Upper lobe of right lung (tissue), 1 donor: ENCODE measurements at places on chromosomes 2 and 18.

- DNase-seq = no peak
Measured at GRCh38 chr2:85963068-85963467, 74.3 kb upstream of the ST3GAL5 start.

DNA sequence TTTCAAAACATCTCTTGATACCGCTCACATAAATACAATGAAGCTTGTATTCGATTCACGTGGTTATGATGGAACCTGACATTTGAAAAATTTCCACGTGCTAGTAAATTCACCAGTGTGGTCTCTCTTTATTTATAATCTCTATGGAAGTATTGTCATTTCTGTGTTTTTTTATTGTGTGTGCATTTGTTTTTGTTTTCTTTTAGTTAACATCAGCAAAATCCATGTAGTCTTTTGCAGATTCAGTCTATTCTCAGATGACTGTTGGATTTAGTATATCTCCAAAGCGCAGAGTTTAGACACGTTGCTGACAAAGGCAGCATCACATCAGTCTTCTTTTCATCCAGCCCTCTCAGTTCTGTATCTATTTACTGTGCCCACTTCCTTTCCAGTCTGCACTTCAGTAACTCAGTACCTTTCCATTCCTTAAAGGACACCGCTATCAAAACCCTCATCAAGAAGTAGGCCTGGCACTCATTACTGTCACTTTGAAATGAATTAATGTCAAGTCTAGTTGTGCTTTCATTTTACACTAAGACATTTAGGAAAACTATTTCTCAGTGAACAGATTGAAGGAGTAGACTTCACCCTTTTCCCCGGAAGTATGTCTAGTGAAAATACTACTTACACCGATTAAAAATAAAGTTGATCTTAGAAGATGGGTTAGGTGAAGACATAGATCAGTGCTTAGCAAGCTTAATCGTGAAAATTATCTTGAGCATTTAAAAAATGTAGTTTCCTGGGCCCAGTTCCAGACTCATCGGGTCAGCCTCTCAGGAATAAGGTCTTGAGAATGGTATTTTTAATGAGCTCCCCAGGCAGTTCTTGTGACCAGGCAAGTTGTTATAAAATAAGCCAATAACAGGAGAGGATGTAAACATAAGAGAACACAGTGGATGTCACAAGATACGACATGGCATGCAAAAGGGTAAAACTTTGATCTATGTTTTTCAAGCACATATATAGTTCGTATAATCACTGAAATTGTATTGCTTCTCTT lies 506.8 kb upstream of the ZEB2 start:
- DNase-seq = no peak

DNA sequence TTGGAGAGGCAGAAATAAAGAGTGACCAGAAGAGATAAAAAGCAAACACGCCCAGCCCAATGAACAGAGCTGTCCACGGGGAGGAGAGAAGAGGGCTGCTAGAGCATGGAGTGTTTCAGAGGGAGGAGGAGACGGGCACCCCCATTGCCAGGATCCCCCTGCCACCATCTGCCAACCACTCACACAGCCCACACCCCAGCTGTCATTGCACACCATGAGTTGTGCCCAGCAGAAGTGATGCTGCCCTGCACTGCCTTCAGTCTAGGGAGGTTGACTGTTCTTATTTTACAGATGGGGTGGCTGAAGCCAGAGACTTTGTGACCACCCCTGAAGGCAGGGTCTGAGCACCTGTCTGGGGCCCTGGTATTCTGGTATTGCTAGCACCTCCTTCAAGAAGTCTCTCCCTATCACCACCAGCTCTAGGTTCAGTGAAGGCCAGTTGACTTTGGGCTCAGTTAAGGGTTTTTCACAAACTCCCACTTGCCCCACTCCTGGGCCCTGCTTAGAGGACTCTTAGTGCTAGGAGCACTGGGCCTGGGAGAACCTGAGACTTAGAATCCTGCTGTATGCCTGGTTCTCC lies 2.4 kb downstream of the FABP1 start:
- no peak for DNase-seq

DNA sequence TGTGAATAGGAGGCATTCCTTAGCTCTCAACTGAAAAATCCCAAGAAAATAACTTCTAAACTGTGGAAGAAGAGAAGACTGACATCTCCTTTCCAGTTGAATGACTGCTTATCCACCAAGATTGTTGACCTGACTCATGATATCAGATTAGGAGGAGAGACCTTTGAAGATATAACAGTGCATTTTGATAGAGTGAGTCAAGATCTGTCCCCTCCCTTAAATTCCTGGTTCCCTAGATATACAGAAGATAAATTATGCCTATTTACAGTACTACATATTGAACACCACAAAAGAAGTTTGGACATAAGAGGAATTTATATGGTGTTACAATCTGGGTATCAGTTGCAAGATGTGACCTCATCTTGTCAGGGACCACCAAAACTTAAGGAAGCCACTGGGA lies 285.3 kb upstream of the ZSWIM2 start:
- DNase-seq = no peak

DNA sequence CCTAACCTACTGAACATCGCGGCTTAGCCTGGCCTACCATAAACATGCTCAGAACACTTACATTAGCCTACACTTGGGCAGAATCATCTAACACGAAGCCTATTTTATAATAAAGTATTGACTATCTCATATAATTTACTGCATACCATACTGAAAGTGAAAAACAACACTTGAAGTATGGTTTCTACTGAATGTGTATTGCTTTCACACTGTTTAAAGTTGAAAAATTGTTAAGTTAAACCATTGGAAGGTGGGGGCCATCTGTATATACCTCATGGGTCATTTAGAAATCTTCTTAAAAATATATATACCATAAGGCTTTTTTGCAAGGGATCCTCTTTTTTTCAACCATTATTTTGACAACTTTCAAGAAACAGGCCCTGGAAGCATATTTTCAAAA lies 16.5 kb downstream of the RNF149 start:
- no peak for DNase-seq

DNA sequence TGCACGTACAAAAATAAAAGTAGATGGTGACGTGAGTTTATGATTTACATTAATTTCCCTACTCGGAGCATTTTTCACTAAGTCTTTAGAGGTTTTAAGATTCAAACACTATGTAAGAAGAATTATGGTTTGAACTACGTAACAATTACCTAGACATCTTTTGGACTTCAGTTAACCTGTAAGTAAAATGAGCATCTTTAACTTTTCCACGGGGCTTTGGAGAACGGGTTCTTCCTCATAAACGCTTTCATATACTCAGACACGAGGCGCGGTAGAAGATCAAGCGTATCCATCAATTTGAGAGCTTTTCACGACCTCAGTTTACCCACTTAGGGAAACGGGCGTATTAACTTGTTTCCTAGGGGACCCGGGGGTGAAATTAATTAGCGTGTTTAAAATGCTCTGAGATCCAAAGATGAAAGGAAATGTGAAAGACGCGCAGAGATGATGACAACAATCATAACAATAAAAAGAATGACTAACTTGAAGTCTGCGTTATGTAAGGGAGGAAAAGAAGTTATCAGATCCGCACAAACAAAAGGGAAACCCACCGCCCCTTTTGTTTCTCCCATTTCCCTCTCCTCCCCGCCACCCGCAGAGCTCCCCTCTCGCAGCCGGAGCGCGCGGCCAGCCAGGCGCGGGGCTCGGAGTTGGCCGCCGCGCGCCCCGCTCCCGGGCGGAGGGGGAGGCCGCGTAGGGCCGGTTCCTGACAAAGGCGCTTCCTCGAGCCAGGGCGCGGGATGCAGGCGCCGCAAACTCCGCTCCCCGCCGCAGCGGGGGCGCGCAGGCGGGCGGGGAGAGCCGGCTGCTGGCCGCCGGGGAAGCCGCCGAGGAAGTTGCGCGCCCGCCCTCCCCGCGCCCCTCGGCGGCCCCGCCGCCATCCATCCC lies 807 bp downstream of the PELI1 start:
- DNase-seq = peak; percentile 74

- DNase-seq = no peak
Measured at GRCh38 chr2:102376052-102376591, 20.5 kb downstream of the IL18R1 start.

- DNase-seq = no peak
Measured at GRCh38 chr2:144517866-144518747, 1.8 kb downstream of the ZEB2 start.

DNA sequence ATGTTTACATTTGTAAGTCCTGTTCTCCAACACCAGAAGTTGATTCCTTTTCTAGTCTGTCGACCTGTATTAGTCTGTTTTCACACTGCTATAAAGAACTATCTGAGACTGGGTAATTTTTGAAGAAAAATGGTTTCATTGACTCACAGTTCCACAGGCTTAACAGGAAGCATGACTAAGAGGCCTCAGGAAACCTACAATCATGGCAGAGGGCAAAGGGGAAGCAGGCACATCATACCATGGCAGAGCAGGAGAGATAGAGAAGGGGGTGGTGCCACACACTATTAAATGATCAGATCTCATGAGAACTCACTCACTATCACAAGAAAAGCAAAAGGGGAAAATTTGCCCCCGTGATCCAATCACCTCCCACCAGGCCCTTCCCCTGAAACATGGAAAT lies 112.8 kb upstream of the MAP3K20 start:
- DNase-seq = no peak

- DNase-seq = no peak
Measured at GRCh38 chr2:169082995-169083394, 13.6 kb downstream of the DHRS9 start.

DNA sequence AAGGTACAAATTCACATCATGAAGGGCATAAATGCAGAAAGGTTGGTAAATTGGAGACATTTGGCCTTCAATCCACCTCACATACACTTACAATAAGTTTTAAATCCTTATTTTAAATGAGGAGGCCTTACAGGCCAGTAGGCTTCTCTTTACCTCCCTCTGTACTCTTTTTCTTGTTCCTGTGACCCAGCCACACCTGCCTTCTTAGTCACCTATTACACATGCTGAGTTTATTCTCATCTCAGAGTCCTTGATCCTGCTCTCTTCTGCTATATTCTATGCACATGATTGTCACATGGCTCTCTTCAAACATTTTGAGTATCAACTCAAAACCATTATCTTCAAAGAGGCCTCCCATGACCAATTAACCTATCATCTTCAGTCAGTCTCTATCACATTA lies 491.5 kb downstream of the SATB2 start:
- no peak for DNase-seq

GRCh38 chr2:168712053-168712452 lies 90.4 kb upstream of the NOSTRIN start:
- no peak for DNase-seq

DNA sequence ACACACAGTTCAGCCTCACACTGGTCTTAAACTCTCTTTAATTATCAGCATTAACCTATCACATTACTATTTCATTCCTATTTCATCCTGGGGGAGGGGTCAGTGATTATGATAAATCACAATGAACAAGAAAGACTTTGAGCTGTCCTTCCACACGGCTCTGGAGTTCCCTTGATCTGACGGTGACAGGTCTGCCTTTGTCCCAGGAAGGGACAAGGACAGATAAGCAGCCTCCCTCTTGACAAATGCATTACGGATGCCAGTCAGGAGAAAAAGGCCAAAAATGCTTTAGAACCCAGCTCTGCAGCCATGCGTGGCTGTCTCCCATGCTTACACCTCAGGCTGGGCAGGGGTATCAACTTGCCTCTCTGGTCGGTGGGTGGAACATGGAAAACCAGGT lies 281.7 kb downstream of the BCL11A start:
- DNase-seq = no peak

DNA sequence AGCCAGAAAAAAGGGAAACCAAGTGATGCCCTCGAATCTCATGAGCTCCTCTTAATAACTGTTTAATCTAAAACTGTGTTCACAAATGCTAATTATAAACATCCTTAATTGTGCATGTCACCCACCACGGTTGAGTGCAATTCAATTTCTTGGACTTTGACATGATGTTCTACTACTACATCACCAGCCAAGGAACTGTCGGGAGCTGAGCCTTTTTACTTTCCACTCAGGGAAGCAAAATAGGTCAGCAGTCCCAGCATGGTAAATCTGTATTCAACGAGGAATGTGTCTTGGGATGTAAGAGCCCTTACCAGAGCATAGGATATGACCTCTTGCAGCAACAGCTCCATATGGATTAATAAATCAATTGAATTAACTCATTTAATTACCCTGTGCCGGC lies 20.8 kb upstream of the REG3G start:
- no peak for DNase-seq

DNA sequence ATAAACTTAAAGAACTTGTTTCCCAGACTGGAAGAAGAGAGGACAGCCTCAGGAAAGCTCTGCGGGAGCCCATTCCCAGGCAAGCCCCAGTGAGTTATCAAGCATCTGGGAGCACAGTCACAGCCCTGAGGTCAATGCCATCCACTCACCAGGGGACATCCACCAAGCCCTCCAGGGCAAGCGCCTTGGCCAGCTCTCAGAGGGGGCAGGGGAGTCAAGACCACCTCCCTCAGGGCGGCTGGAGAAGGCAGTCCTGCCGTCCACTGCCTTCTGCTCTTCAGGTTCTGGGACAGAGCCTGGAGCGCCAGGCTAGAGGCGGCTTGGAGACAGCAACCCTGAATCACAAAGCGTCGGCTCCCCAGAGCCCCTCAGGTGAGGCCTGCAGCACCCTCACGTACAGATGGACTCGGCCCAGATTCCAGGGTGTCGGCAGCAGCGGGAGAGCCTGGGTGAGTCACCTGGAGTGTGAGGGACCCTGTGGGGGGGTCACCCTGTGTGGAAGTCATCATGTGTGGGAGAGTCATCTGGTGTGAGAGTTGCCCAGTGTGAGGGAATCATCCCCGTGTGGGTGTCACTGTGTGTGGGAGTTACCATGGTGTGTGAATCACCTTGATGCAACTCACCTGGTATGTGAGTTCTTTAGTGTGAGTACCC lies 100.9 kb upstream of the TEX51 start:
- DNase-seq = peak; percentile 48

- DNase-seq = no peak
Measured at GRCh38 chr2:6831229-6831628, 34.5 kb downstream of the CMPK2 start.

DNA sequence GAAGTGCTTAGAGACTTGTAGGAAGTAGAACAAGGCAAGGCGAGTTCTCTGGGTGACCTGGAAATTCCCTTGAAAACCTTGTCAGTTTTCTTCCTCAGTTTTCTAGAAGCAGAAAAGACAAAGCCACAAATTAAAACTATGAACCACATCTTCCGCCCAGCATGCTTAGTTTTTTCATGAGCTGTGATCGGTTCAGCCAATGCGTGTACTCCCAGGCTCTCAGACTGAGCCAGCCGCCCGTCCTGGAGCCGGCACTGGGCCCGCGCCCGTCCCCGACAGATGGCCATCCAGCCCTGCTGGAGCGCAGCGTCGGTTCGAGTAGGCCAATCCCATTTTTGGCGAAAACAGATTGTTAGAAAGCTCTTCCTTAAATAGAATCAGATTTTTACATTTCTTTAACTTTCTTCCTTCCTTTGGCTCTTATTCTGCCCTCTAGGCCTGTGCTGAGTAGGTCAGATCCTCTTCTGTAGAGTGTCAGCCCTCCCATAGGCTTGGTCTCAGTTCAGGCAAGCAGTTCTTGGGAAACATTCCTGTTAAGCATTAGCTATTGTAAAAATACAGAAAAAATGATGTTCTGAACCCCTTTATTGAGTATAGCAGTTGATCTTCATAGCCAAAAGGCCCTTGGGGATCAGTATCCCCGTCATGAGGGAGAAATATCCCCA lies 112.5 kb downstream of the NCK2 start:
- no peak for DNase-seq
